ENCODE measurements at places on chromosomes 2 and 18. TPM values are rescaled to one million over a fixed set of nuclear protein-coding genes. Genes with fewer than 3 reads are reported as not detected.

Gene FAM110C
- 0.44 TPM for total RNA-seq

Gene STK39
- total RNA-seq, result 25.7 TPM

Gene LHCGR
- total RNA-seq, result not detected

Gene CIDEA
- total RNA-seq, result not detected

Gene SH3BP4
- 0.18 TPM for total RNA-seq

Gene CDH7
- not detected for total RNA-seq

Gene CDH2
- not detected for total RNA-seq

Gene ACVR2A
- total RNA-seq, result 1.4 TPM

- no peak for DNase-seq
- H3K27ac ChIP-seq, result peak overlapping the region; percentile 89
- peak overlapping the region; percentile 99 for H3K4me3 ChIP-seq
- no peaks in the 10 kb centered on the region for H3K27me3 ChIP-seq
These were observed 631 bp downstream of the MORN2 start for GRCh38 chr2:38876407-38876806.

DNA sequence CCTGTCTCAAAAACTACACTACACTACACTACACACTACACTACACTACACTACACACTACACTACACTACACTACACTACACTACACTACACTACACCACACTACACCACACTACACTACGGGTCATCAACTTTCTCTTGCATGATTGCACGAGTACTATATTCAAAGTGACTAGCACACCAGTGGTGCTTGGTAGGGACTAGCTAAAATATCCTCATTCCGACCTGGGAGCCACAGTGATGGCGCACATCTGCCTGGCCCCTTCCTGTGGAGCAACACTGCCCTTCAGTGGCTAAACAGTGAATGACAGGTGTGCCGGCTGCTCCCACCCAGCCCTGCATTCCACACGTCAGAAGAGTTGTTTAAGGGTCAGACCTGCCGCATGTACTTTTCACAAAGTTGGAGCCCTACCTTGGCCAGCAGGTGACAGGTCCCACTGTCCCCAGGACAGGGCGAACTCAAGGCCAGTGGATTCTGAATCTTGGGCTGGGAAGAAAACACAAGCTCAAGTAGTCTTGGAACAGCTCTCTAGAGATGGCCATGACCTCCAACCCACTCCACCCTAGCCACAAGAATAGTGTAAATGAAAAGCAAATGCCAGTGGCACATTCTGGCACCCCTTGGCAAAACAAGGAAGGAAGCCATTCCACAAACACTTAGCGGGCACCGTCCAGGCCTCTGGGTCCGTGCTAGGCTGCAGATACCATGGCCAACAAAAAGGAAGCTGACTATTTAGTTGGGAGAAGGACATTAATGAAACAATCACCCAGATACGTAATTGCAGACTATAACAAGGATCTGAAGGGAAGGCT lies 79.7 kb upstream of the MSH2 start:
- no peaks in the 10 kb centered on the region for H3K27me3 ChIP-seq
- DNase-seq, result peak; percentile 57
- no peak overlapping the region for H3K4me3 ChIP-seq
- H3K27ac ChIP-seq, result no peak overlapping the region
- H3K4me1 ChIP-seq, result no peaks in the 10 kb centered on the region

DNA sequence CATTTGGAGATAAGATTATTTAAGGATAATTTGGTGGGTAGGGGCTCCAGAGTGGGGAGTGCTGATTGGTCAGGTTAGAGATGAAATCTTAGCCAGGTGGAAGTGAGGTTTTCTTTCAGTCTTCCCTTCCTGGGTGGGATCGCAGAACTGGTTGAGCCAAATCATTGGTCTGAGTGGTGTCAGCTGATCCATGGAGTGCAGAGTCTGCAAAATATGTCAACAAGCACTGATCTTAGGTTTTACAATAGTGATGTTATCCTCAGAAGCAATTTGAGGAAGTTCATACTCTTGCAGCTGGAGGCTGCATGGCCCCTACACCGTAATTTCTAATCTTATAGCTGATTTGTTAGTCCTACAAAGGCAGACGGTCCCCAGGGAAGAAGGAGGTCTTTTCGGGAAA lies 1483.4 kb upstream of the ZEB2 start:
- no peak overlapping the region for H3K27ac ChIP-seq
- no peaks in the 10 kb centered on the region for H3K4me1 ChIP-seq
- H3K4me3 ChIP-seq, result no peak overlapping the region
- H3K36me3 ChIP-seq, result no peaks in the 10 kb centered on the region
- no peaks in the 10 kb centered on the region for H3K27me3 ChIP-seq
- no peak for DNase-seq

GRCh38 chr2:203600286-203600685 lies 65.2 kb upstream of the RAPH1 start:
- no peaks in the 10 kb centered on the region for H3K36me3 ChIP-seq
- no peak for DNase-seq
- H3K4me3 ChIP-seq, result no peak overlapping the region
- no peaks in the 10 kb centered on the region for H3K27me3 ChIP-seq
- no peak overlapping the region for H3K27ac ChIP-seq

GRCh38 chr18:25313268-25313667 lies 38.7 kb downstream of the ZNF521 start:
- DNase-seq, result no peak
- no peak overlapping the region for H3K4me3 ChIP-seq
- H3K36me3 ChIP-seq, result no peaks in the 10 kb centered on the region
- no peak overlapping the region for H3K27ac ChIP-seq

DNA sequence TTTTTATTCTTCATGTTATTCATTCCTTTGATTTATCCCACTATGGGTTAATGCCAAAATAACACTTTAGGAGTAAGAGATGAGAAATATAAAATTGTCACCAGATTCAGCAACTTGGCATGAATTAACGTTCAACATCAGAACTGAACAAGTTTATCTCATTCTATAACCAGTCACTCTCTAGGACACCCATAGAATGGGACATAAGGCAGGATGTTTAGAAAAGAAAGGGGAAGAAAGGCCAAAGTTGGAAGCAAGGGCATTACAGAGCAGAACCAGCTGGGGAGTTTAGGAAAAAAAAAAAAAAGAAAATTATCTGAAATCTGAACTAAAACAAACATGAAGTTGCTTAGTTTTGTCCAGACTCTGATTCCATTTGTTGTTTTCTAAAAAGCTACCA lies 211.0 kb downstream of the PMAIP1 start:
- no peak overlapping the region for H3K27ac ChIP-seq
- no peaks in the 10 kb centered on the region for H3K27me3 ChIP-seq
- H3K36me3 ChIP-seq, result no peaks in the 10 kb centered on the region
- no peak for DNase-seq
- no peaks in the 10 kb centered on the region for H3K4me1 ChIP-seq
- no peak overlapping the region for H3K4me3 ChIP-seq

GRCh38 chr2:75494137-75494769 lies 66.5 kb downstream of the EVA1A start:
- no peaks in the 10 kb centered on the region for H3K36me3 ChIP-seq
- H3K4me1 ChIP-seq, result no peaks in the 10 kb centered on the region
- no peaks in the 10 kb centered on the region for H3K27me3 ChIP-seq
- H3K27ac ChIP-seq, result no peak overlapping the region
- no peak for DNase-seq
- H3K4me3 ChIP-seq, result no peak overlapping the region

GRCh38 chr2:160375802-160376469 lies 117.7 kb downstream of the RBMS1 start:
- H3K27ac ChIP-seq, result no peak overlapping the region
- H3K27me3 ChIP-seq, result no peaks in the 10 kb centered on the region
- H3K36me3 ChIP-seq, result no peaks in the 10 kb centered on the region

- no peak overlapping the region for H3K4me3 ChIP-seq
- no peaks in the 10 kb centered on the region for H3K27me3 ChIP-seq
- H3K36me3 ChIP-seq, result no peaks in the 10 kb centered on the region
- H3K27ac ChIP-seq, result no peak overlapping the region
- H3K4me1 ChIP-seq, result peaks cover 4% of the 10 kb centered on the region
- DNase-seq, result no peak
These were observed 62.5 kb upstream of the LPIN2 start for GRCh38 chr18:3075491-3075890.

DNA sequence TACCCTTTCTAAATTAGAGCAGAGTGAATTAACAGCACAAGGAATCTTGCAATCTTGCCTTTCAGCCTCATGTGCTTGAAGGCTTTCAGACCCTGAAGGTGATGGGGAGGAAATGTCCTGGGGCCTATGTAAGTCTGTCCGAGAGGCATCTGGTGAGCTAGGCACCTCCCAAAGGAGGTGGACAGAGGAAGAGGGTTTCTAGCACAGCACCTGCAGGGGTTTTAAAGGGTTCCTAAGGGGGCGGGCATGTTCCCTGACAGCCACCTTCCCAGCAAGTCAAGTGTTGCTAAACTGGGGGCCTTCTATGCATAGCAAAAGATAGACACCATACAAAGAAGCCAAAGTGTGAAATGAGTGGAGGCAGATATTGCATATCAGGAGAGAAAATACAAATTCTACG lies 88.5 kb downstream of the CDH2 start:
- DNase-seq, result no peak
- no peak overlapping the region for H3K27ac ChIP-seq
- H3K4me1 ChIP-seq, result no peaks in the 10 kb centered on the region
- H3K36me3 ChIP-seq, result no peaks in the 10 kb centered on the region
- no peak overlapping the region for H3K4me3 ChIP-seq

DNA sequence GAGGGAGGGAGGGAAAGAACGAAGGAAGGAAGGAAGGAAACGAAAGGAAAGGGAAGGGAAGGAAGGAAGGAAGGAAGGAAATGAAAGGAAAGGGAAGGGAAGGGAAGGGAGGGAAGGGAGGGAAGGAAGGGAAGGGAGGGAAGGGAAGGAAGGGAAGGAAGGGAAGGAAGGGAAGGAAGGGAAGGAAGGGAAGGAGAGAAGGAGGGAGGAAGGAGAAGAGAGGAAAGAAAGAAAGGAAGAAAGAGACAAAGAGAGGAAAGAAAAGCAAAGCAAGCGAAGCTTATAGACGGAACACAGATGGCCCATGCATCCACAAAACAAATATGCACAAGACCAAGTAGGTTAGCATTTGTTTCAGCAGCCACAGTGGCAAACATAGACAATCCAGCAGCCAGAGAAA lies 20.4 kb upstream of the GALNT3 start:
- H3K36me3 ChIP-seq, result no peaks in the 10 kb centered on the region
- no peaks in the 10 kb centered on the region for H3K27me3 ChIP-seq
- no peaks in the 10 kb centered on the region for H3K4me1 ChIP-seq
- H3K27ac ChIP-seq, result no peak overlapping the region
- no peak overlapping the region for H3K4me3 ChIP-seq

DNA sequence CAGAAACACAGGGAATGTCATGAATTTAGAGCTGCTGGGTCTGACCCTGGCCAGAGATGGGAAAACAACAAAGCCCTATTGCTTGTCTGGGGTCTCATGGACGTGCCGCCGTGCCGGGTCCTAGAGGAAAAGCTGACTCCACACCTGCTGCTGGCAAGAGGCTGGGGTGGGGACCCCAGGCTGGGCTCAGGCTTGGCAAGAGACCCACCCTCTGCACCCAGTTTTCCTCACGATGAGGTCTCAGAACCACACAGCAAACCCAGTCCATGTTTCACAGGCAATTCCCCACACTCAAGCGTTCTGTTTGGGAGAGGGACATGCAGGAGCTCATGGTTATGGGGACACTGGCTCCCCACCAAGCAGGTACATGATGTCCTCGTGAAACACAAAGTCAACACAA lies 367.3 kb upstream of the SALL3 start:
- no peak overlapping the region for H3K27ac ChIP-seq
- H3K4me3 ChIP-seq, result no peak overlapping the region
- no peak for DNase-seq
- no peaks in the 10 kb centered on the region for H3K36me3 ChIP-seq

DNA sequence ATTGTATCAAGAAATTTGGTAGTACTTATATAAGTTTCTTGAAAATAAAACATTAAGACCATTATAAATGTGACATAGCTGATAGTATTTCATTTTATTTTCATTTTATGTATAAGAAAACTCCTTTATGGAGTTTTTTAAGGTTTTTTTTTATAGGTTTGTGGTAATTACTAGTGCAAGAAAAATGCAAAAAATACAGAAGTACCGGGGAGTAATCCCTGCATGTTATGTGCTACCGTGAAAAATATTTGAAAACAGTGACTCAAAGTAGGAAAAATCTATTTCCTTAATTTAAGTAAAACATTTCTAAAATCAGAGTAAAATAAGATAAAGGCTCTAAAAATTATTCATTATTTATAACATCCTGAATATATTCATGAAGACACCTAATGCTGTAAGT lies 21.6 kb downstream of the ZSWIM2 start:
- H3K27ac ChIP-seq, result no peak overlapping the region
- H3K4me3 ChIP-seq, result no peak overlapping the region
- DNase-seq, result no peak
- no peaks in the 10 kb centered on the region for H3K27me3 ChIP-seq
- no peaks in the 10 kb centered on the region for H3K36me3 ChIP-seq

DNA sequence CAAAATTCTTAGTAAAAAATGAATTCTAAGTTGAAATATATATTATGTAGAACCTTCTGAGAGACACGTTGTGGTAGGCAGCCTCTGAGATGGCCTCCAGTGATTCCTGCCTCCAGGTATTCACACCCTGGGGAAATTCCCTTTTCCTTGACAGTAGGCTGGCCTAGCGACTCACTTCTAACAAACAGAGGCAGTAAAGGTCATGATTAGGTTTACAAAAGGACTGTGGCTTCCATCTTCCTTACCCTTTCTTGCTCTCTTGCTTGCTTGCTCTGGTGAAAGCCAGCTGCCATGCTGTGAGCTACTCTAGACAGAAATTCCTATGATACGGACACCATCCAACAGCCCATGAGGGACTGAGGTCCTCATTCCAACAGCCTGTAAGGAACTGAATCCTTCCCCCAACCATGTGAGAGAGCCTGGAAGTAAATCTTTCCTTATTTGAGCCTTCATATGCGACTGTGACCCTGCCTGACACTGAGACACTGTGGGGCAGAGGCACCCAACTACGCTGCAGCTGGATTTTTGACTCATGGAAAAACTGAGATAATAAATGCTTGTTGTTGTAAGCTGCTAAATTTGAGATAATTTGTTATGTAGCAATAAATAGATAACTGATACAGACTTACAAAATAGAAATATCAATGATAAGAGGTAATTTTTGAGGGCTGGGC lies 32.7 kb upstream of the SERTAD2 start:
- no peaks in the 10 kb centered on the region for H3K4me1 ChIP-seq
- H3K27me3 ChIP-seq, result no peaks in the 10 kb centered on the region
- H3K4me3 ChIP-seq, result no peak overlapping the region
- H3K36me3 ChIP-seq, result no peaks in the 10 kb centered on the region
- DNase-seq, result no peak
- H3K27ac ChIP-seq, result no peak overlapping the region

GRCh38 chr18:62784966-62785413 lies 69.6 kb downstream of the PHLPP1 start:
- H3K27ac ChIP-seq, result no peak overlapping the region
- H3K36me3 ChIP-seq, result no peaks in the 10 kb centered on the region
- no peak overlapping the region for H3K4me3 ChIP-seq

DNA sequence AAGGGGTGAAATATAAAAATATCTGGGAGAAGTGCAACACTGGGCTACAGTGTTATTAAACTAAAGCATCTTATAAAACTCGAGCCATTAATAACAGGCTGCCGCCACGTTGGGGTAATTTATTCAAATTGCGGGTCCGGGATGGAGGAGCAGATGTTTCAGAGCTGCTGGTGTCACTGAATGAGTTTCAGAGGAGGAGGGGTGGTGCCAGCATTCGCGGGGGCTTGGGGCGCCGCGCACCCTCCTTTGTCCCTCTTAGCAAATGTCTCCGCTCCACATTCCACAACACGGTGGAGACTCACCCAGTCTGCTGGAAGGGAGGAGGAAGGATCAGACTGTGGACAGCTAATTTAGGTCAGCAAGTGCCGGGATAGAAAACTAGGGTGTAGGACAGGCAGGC lies 260.5 kb downstream of the CELF4 start:
- H3K36me3 ChIP-seq, result no peaks in the 10 kb centered on the region
- H3K4me3 ChIP-seq, result no peak overlapping the region
- no peaks in the 10 kb centered on the region for H3K4me1 ChIP-seq
- DNase-seq, result no peak
- no peaks in the 10 kb centered on the region for H3K27me3 ChIP-seq
